Left lung (tissue), 14 donors: ENCODE measurements at places on chromosomes 7 and 10.
A peak's percentile ranks its signal among the peaks of the same experiment; 100 is the strongest.

DNA sequence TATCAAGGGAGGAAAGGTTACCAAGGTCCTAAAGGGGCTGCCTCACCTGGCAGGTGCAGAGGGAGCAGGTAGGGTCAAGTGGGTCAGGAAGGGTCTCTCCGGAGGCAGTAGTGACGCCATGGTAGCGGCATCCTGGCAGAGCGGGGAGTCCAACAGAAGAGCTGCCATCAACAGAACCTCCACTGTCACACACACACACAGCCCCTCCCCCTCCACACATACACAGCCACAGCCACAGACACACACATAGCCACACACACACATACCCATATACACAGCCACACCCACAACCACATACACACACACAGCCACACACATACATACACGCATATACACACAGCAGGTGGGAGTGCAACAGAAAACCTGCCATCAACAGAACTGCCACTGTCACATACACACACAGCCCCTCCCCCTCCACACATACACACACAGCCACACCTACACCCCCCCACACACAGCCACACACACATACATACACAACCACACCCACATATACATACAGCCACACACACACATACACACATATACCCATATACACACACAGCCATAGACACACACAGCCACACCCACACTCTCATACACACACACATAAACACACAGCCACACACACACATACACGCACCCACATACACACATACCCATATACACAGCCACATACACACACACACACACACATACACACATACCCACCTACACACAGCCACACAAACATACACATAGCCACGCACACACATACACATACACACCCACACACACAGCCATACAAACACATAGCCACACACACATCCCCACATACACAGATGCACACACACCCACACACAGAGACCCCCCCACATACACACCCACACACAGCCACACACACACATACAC, 23.1 kb downstream of the KCP start:
- no peak overlapping the region for H3K27ac ChIP-seq
- H3K4me3 ChIP-seq = no peak overlapping the region
- H3K36me3 ChIP-seq = no peaks in the 10 kb centered on the region
- peaks cover 8% of the 10 kb centered on the region for H3K4me1 ChIP-seq
- H3K27me3 ChIP-seq = peaks cover 64% of the 10 kb centered on the region
- DNase-seq = no peak

DNA sequence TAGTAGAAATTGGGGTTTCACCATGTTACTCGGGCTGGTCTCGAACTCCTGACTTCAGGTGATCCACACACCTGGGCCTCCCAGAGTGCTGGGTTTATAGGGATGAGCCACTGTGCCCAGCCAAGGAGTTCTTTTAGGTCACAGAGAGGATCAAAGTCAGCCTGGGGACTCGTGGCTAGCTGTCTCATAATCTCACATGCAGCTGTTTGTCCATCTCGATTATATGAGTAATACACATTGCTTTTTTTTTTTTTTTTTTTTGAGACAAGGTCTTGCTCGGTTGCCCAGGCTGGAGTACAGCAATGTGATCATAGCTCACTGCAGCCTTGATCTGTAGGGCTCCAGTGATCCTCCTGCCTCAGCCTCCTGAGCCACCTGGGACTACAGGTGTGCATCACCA, 2.2 kb downstream of the IFT22 start:
- peaks cover 8% of the 10 kb centered on the region for H3K36me3 ChIP-seq
- no peak for DNase-seq
- H3K27ac ChIP-seq = no peak overlapping the region
- peaks cover 8% of the 10 kb centered on the region for H3K4me1 ChIP-seq
- no peak overlapping the region for H3K4me3 ChIP-seq

GRCh38 chr10:114631666-114632417, 26.2 kb downstream of the ABLIM1 start:
- no peaks in the 10 kb centered on the region for H3K36me3 ChIP-seq
- H3K4me1 ChIP-seq = peaks cover 36% of the 10 kb centered on the region
- peak overlapping the region; percentile 67 for H3K27ac ChIP-seq
- H3K4me3 ChIP-seq = peak overlapping the region; percentile 48
- no peak for DNase-seq
- no peaks in the 10 kb centered on the region for H3K27me3 ChIP-seq

GRCh38 chr10:25078658-25079431, 62.4 kb downstream of the THNSL1 start:
- no peak for DNase-seq
- H3K27me3 ChIP-seq = no peaks in the 10 kb centered on the region
- no peaks in the 10 kb centered on the region for H3K36me3 ChIP-seq
- H3K27ac ChIP-seq = no peak overlapping the region
- H3K4me3 ChIP-seq = no peak overlapping the region
- H3K4me1 ChIP-seq = peaks cover 8% of the 10 kb centered on the region

GRCh38 chr7:143931739-143932138, 3.3 kb upstream of the OR2F2 start:
- no peaks in the 10 kb centered on the region for H3K4me1 ChIP-seq
- no peaks in the 10 kb centered on the region for H3K27me3 ChIP-seq
- no peak for DNase-seq
- no peaks in the 10 kb centered on the region for H3K36me3 ChIP-seq
- no peak overlapping the region for H3K4me3 ChIP-seq

- DNase-seq = no peak
- H3K27ac ChIP-seq = no peak overlapping the region
- no peaks in the 10 kb centered on the region for H3K4me1 ChIP-seq
- no peak overlapping the region for H3K4me3 ChIP-seq
Observed at GRCh38 chr10:48518986-48519385, 85.9 kb downstream of the ARHGAP22 start.

- peaks cover 17% of the 10 kb centered on the region for H3K4me1 ChIP-seq
- H3K27me3 ChIP-seq = no peaks in the 10 kb centered on the region
- no peak overlapping the region for H3K4me3 ChIP-seq
- no peak overlapping the region for H3K27ac ChIP-seq
- DNase-seq = no peak
- no peaks in the 10 kb centered on the region for H3K36me3 ChIP-seq
Observed at GRCh38 chr7:28990200-28990960, 32.2 kb upstream of the TRIL start.

GRCh38 chr7:63205136-63205535, 793.5 kb upstream of the ZNF722 start:
- DNase-seq = no peak
- H3K36me3 ChIP-seq = no peaks in the 10 kb centered on the region
- no peaks in the 10 kb centered on the region for H3K4me1 ChIP-seq
- H3K27me3 ChIP-seq = no peaks in the 10 kb centered on the region

GRCh38 chr7:4650433-4651047, 31.6 kb upstream of the FOXK1 start:
- no peak overlapping the region for H3K27ac ChIP-seq
- H3K4me3 ChIP-seq = no peak overlapping the region
- H3K27me3 ChIP-seq = no peaks in the 10 kb centered on the region

DNA sequence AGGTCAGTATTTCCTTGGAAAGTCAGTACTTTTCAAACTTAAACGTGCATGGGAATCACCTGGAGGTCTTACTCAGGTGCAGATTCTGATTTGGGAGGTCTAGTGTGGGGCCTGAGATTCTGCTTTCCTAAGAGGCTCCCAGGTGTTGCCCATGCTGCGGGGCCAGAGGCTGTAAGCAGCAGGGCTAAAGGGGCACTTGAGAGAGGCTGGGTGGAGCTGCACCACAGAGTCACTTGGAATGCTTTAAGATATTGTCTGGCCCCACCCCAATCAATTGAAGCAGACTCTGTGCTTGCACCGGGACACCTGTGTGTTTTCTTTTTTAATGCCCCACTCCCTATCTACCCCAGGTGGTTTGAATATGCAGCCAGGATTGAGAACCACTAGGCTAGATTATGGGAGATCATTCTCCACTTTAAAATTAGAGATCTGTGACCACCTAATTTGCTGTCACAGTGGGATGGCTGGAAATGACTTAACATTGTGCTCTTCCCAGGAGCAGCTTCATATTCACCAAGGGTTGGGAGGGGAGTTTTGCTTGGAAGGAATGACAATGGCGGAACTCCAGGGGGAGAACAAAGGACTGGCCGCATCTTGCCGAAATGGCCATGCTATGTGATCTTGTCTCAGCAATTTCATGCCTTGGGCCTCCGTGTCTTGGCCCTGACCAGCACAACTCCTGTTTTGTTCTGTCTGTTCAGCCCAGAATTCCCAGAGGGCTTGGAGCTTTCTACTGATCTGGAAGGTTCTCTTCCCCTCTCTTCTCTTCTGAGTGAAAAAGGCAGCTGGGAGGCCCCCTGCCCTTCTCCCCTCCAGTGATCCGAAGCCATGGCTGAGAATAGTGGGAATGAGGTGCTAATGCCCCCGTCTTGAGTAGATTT, 80.2 kb downstream of the FAM241B start:
- H3K27ac ChIP-seq = no peak overlapping the region
- no peaks in the 10 kb centered on the region for H3K27me3 ChIP-seq
- DNase-seq = no peak
- H3K36me3 ChIP-seq = no peaks in the 10 kb centered on the region
- H3K4me1 ChIP-seq = no peaks in the 10 kb centered on the region

DNA sequence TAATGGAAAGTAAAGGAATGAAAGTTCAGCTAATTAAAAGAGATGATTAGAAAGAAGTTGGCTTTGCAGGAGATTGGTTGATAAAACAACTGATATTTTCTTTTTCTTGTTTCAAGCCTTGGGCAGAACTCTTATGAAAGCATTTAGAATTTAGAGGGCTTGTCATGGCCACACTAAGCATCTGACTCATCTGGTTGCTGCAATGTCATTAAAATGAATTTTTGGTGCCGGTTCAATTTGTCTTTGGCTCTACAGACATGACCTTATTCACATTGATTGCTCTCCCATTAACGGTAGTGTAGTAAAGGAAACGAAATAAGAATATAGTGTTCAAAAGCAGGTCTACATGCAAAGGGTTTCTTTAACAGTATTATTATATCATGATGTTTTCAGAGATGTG, 1012.4 kb upstream of the C7orf33 start:
- no peak overlapping the region for H3K4me3 ChIP-seq
- H3K27ac ChIP-seq = no peak overlapping the region
- H3K27me3 ChIP-seq = no peaks in the 10 kb centered on the region
- H3K36me3 ChIP-seq = no peaks in the 10 kb centered on the region
- DNase-seq = no peak
- H3K4me1 ChIP-seq = no peaks in the 10 kb centered on the region

DNA sequence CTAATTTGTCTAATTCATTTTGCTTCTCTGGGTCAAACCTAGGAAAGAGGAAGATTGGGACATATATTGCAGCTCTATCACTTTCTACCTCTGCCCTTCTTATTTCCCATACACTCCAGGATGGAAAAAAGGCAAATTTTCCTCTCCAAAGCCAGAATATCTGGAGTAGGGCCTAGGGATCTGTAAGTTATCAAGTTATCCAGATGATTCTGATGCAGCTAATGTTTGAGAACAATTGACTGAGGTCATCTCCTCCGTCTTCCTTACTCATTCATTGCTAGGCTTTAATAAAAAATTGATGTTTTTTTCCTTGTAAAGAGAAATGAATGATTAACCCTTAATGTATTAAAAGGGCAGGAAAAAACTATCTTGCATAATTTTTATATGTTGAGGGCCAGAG, 211.9 kb upstream of the GLI3 start:
- H3K27me3 ChIP-seq = no peaks in the 10 kb centered on the region
- no peaks in the 10 kb centered on the region for H3K36me3 ChIP-seq
- no peak overlapping the region for H3K27ac ChIP-seq
- no peaks in the 10 kb centered on the region for H3K4me1 ChIP-seq

DNA sequence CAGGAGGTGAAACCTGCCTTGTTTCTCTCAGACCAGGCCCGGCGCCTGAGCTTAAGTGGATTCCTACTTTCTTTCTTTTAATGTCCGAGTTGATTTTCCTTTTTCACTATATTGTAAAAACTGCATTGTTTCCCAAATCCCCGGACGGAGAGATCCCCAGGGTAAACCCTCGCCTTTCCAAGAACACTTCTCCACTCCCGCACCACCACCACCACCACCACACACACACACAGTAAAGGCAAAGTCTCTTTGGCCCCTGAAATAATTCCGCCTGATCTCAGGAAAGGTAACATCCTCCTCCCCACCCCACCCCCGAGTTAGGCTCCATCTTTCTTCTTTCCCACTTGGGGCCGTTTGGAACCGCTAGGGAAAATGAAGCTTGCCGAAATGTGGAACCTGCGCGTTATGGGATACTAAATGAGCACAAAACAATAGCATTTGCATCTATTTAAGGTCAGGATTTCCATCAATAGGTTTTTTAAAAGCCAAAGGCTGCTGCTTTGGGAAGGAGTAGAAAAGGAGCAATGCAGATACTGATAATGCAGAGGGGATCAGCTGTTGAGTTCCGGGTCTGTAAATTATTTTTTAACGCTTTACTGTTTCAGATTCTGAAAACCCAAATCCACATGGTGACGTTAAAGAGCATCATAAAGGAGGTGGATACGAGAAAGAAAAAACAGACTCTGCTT, 2.5 kb downstream of the HPSE2 start:
- H3K27ac ChIP-seq = no peak overlapping the region
- no peak for DNase-seq
- peaks cover 25% of the 10 kb centered on the region for H3K4me1 ChIP-seq
- H3K36me3 ChIP-seq = no peaks in the 10 kb centered on the region

DNA sequence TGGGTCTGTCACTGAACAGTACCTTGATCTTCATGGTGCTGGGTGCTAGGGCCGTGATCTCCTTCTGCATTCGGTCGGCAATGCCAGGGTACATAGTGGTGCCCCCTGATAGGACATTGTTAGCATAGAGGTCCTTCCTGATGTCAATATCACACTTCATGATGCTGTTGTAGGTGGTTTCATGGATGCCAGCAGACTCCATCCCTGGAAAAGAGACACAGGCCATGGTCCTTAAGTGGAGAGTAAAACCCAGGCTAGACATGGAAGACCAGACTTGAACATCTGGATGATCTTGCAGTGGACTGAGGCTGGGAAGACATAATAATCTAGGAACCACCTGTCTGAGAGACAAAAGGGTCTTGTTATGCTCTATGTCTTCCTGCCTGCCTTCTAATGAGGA, 14.5 kb downstream of the ACTA2 start:
- no peak overlapping the region for H3K27ac ChIP-seq
- H3K4me1 ChIP-seq = no peaks in the 10 kb centered on the region
- DNase-seq = no peak
- no peak overlapping the region for H3K4me3 ChIP-seq
- peaks cover 9% of the 10 kb centered on the region for H3K36me3 ChIP-seq
